Lower lobe of right lung (tissue), 2 donors: ENCODE measurements at places on chromosomes 3 and 15. TPM values are rescaled to one million over a fixed set of nuclear protein-coding genes. Genes with fewer than 3 reads are reported as not detected.

PPP1R14D gene
- total RNA-seq, result 0.53 TPM

TMEM108 gene
- 18.5 TPM for total RNA-seq

ADCY5 gene
- total RNA-seq, result 5.6 TPM

TRIM42 gene
- total RNA-seq, result not detected

GP9 gene
- 2.6 TPM for total RNA-seq

KNG1 gene
- total RNA-seq, result not detected

C3orf20 gene
- not detected for total RNA-seq

FRMD5 gene
- total RNA-seq, result 0.12 TPM

LRRIQ4 gene
- total RNA-seq, result not detected

DNA sequence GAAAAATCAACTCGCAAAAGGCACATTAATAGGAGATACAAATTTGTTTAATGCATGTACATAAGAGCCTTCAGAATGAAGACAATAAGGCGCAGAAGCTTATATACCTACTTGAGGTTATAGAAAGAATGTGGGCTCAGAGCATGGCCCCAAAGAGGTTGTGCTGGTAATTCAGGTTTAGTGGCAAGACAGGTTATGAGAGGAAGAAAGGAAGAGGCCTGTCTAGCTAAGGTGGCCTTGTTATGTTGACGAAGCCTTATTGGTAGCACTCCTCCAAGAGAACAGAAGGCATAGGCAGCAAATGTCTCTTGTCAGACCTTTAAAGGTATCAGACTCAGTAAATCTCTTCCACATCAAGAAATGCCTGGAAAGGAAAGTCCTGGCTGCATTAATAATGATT lies 290.8 kb downstream of the MCTP2 start:
- no peaks in the 10 kb centered on the region for H3K4me1 ChIP-seq
- no peak overlapping the region for H3K4me3 ChIP-seq
- no peaks in the 10 kb centered on the region for H3K27me3 ChIP-seq
- DNase-seq, result no peak
- no peak overlapping the region for H3K27ac ChIP-seq

DNA sequence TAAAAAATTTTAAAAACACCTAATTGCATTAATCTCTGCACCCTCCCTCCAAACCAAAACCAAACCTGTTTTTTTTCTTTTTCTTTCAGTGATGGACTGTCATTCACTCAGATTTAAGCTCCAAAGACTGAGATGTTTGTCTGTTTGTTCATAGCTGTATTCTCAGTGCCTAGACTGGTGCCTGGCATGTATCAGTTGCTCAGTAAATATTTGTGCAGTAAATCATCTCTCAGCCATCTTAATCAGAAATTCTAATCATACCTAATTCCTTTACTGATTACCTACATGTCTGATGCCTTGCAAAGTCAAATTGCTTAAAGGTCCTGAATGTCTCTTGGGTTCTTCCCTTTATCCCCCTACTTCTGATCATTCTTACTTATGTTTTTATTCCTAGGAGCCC lies 138.8 kb downstream of the ZNF609 start:
- no peak overlapping the region for H3K27ac ChIP-seq
- H3K27me3 ChIP-seq, result no peaks in the 10 kb centered on the region
- DNase-seq, result no peak
- H3K4me3 ChIP-seq, result no peak overlapping the region
- H3K36me3 ChIP-seq, result no peaks in the 10 kb centered on the region
- H3K4me1 ChIP-seq, result peaks cover 41% of the 10 kb centered on the region

GRCh38 chr3:119497820-119498185 lies 544 bp upstream of the TIMMDC1 start:
- H3K4me1 ChIP-seq, result peaks cover 45% of the 10 kb centered on the region
- H3K4me3 ChIP-seq, result peak overlapping the region; percentile 92
- no peaks in the 10 kb centered on the region for H3K36me3 ChIP-seq
- no peak for DNase-seq

DNA sequence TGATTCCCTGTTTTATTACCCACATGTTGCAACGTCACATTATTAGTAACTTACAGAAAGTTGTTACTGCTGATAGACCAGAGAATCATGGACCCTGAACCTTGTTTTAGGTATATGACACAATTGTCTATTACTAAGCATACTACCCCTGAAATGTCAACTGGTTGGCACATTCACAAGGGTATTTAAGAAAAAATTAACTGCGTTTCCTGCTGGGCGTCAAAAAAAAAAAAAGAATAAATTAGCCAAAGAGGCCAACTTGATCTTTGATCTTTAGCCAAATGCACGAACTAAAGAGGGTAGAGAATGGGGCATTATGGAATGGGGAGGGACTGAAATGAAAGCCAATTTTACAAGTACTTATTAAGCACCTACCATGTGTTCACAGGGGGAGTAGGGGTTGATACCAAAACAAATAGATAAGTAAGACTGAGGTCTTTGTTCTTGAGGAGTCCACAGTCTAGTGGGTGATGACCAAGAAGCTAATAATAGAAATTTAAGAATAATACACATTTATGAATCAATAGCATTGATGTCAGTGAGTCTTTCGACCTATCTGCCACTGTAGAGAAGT lies 17.8 kb upstream of the MUC13 start:
- DNase-seq, result no peak
- H3K4me1 ChIP-seq, result no peaks in the 10 kb centered on the region
- no peak overlapping the region for H3K4me3 ChIP-seq
- H3K27me3 ChIP-seq, result no peaks in the 10 kb centered on the region
- no peaks in the 10 kb centered on the region for H3K36me3 ChIP-seq

DNA sequence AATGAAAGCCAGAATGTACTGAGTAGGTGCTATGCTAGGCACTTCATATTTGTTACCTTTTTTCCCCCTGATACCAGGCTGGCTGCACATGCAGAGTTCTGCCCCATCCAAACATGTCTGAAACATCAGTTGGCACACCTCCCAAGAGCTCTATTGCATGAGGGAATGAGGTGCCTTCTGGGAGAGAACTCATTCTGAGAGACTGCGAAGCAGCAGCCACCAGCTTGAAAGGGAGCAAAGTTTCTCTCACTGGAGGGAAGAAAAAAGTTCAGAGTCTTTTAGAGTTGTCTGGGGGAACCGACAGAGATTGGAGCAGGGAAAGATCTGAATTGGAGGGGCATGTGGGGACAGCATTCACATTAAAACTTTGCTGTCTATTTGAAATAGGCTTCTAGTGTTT lies 84.1 kb downstream of the AGBL1 start:
- DNase-seq, result no peak
- H3K27ac ChIP-seq, result no peak overlapping the region
- H3K4me1 ChIP-seq, result no peaks in the 10 kb centered on the region
- H3K27me3 ChIP-seq, result no peaks in the 10 kb centered on the region
- no peak overlapping the region for H3K4me3 ChIP-seq

- no peaks in the 10 kb centered on the region for H3K4me1 ChIP-seq
- no peaks in the 10 kb centered on the region for H3K36me3 ChIP-seq
- no peaks in the 10 kb centered on the region for H3K27me3 ChIP-seq
Measured at GRCh38 chr3:146814601-146815315, 209.6 kb upstream of the PLSCR5 start.
